CD4-positive, alpha-beta T cell treated with Interleukin-1 beta for 1 hour (primary cell): ENCODE measurements at places on chromosomes 13 and 19.

GRCh38 chr13:73924607-73925006 is 209.6 kb downstream of the KLF12 start:
- no peak for DNase-seq

GRCh38 chr19:37413313-37414084 is 42.6 kb downstream of the ZNF527 start:
- no peak for DNase-seq

- DNase-seq = no peak
Measured at GRCh38 chr19:44905437-44906160, at the start of gene APOE. Gene APOE, plus strand, starts transcription at chr19:44905796. Its CDS starts 829 bp downstream, at chr19:44906625.

DNA sequence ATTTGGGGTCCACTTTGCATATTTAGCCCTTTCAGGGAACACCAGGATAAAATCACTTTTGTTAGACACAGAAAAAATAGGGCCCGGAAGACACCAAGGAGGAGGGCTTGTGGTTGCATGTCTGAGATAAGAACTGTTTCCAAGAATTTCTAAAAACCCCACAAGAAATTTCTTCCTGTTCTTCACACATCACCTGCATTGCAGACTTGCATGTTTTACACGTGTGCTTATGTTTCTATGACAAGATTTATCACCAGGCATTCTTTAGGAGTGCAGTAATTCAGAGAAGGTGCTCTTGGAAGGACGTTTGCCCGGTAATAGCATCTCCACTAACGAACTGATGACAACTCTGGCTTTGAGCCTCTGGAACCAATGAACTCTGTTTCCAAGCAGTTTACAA is 7.1 kb upstream of the ACTL9 start:
- no peak for DNase-seq

GRCh38 chr19:7863157-7863970 is 10.8 kb downstream of the PRR36 start:
- DNase-seq = no peak
